ENCODE measurements at places on chromosomes 16 and 17.

DNA sequence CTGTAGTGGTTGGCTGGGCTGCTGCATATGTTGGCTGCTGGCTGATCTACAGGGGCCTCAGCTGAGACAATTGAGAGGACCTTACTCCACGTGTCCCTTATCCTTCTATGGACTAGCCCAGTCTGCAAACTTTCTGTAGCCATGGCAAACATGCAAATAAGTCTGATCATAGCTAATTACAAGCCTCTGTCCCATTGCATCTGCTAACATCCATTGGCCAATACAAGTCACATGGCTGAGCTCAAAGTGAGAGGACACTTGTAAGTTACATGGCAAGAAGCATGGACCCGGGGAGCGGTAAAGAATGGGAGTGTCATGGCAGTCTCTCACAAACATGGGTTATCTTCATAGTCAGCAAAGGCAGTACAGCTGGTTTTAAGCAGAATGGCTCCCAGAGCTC lies 11.6 kb upstream of the IL4R start:
- DNase-seq, result no peak

DNA sequence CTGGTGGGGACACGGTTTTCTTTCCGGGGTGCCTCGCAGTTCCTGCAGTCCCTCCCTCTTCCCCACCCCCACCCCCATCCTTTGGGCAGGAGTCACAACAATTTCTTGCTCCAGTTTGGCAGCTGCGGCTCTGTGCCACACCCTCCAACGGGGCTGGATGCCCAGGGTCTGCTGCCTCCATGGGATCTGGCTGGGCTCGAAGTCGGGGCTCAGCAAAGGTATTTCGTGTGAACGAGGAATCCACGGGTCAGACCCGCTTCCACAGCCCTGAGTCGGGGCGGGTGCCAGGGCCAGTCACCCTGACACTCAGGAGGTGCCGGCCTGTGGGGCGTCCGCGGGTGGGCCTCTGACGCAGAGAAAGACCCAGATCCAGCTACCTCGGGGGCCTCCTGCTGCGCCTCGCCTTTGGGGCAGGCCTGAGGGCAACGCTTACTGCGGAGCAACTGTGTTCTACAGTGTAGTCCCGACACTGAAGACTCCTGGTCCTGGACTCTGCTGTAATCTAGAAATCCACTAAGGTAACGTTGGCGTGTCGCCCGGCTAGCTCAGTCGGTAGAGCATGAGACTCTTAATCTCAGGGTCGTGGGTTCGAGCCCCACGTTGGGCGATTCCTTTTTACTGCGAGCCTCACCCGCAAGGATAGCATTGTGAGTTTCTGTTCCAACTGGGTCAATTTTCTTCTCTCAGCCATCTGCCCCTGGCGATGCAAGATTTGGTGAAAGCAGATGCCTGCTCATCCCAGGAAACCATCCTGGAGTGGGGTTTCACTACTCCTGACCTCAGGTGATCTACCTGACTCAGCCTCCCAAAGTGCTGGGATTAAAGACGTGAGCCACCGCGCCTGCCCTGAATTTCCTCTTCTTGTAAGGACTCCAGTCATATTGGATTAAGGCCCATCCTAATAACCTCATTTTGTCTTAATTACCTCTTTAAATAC lies 12.6 kb upstream of the OR1F1 start:
- no peak for DNase-seq

GRCh38 chr17:50668025-50668837 lies 33.5 kb downstream of the ABCC3 start:
- DNase-seq, result no peak

DNA sequence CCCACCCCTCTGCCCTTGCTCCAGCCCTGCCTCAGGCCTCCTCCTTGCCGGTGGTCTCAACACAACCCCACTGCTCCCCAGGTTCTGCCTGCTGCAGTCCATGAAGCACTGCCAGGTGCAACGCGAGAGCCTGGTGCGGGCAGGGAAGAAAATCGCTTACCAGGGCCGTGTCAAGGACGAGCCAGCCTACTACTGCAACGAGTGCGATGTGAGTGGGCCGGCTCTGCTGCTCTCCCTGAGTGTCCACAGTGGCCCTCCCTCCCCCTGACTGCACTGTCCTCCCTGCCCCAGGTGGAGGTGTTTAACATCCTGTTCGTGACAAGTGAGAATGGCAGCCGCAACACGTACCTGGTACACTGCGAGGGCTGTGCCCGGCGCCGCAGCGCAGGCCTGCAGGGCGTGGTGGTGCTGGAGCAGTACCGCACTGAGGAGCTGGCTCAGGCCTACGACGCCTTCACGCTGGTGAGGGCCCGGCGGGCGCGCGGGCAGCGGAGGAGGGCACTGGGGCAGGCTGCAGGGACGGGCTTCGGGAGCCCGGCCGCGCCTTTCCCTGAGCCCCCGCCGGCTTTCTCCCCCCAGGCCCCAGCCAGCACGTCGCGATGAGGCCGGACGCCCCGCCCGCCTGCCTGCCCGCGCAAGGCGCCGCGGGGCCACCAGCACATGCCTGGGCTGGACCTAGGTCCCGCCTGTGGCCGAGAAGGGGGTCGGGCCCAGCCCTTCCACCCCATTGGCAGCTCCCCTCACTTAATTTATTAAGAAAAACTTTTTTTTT lies 1.8 kb upstream of the TMEM88 start:
- DNase-seq, result no peak

DNA sequence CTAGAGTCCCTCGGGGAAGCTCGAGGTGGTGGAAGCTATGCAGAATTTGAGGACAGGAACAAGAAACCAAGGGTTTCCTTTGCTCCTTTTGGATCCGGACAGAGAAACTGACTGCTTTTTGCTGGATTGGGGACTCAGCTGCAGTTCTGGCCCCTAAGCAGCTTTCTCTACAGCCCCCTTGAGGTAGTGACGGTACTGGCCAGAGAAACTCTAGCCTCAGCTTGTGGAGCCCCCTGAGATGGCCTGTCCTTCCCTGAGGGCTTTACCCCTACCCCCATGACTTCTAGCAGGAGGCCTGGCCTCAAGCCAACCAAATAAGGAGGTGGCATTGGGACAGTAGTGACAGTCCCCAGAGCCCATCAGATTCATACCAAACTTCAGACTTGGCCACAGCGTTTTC lies 118.1 kb downstream of the IRX5 start:
- peak; percentile 1 for DNase-seq

DNA sequence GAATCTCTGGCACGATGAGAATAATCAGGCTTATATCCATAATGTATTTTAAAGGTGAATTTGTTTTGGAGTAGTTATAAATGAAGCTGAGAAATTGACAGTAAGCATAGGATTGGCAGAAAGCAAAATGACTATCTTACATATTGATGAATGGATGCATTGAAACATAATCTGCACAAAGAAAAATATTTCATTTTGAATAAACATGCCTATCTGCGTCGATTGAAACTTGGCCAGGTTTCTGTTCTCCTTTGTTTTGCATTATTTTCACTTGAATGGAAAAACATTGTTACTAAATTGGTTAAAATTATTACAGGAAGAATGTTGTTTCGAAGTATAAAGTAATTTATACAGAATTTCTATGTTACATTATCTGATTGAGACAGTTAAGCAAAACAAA lies 128.2 kb downstream of the USP22 start:
- DNase-seq, result no peak

DNA sequence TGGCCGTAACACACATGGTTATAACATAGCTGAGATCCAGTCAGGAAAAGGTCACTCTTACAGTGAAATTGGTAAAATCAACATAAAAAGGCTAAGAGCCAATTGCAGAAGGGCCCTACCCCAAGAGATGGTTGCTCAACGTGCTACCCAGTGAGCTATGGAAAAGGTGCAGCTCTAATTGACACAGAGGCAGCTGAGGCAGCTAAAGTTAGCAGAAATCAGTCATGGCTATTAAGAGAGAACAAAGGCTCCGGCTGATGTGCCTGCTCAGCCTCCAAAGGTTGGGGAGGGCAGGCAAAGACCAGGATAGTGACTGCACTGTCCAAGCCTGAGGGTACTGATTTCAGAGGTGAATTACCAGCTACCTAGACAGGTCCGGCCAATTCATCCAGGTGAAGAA lies 76.5 kb upstream of the ATP2A3 start:
- no peak for DNase-seq

DNA sequence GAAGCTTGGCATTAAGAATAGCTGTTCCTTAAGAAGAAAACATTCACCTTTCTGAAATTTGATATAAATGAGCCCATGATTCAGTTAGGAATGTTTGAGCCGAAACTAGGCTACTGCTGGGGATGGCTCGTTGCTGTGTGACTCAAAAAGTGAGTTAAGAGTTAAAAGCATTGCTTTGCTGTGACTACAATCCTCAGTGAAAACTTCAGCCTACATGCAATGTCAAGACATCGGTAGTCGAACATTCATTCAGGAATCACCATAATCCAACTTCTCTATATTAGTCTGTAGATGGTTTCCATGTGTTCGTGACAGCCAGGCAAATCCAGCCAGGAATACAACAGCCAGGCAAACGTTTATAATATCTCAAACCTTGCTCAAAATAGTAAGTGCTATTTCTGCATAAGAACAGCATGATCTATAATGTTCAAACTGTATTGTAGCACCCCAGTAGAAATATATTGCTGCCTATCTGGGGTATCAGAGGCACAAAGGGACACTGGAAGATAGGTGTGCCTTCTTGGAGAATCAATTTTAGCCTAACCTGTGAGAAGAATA lies 1225.1 kb downstream of the CDH8 start:
- DNase-seq, result no peak

GRCh38 chr16:13856398-13856797 lies 63.6 kb upstream of the ERCC4 start:
- DNase-seq, result no peak

DNA sequence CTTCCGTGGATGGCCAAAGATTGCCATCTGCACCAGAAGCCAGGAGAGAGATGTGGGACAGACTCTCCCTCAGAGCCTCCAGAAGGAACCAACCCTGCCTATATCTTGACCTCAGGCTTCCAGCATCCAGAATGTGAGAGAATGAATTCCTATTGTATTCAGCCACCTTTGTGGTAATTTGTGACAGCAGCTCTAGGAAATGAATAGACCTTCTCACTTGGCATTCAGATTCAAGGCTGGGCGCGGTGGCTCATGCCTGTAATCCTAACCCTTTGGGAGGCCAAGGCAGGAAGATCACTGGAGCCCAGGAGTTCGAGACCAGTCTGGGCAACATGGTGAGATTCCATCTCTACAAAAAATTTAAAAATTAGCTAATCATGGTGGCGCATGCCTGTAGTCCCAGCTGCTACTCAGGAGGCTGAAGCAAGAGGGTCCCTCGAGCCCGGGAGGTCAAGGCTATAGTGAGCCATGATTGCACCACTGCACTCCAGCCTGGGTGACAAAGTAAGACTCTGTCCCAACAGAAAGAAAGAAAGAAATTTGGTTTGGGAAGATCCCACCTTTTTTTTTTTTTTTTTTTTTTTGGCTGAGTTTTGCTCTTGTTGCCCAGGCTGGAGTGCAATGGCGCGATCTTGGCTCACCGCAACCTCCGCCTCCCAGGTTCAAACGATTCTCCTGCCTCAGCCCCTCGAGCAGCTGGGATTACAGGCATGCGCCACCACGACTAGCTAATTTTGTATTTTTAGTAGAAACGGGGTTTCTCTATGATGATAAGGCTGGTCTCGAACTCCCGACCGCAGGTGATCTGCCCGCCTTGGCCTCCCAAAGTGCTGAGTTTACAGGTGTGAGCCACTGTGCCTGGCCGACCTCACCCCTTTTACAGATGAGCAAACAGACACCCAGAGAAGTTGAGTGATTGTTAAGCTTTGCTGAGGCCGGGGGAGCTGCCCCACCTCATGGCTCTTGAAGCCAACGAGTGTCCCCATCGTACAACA lies 4.3 kb upstream of the CPSF4L start:
- no peak for DNase-seq

GRCh38 chr16:30609002-30609925 lies 925 bp downstream of the ZNF689 start:
- no peak for DNase-seq

GRCh38 chr17:11645426-11645825 lies 47.2 kb downstream of the DNAH9 start:
- no peak for DNase-seq

GRCh38 chr16:54240271-54241129 lies 46.1 kb downstream of the IRX3 start:
- DNase-seq, result peak; percentile 15

GRCh38 chr16:66741169-66741900 lies 10.1 kb downstream of the DYNC1LI2 start:
- no peak for DNase-seq

GRCh38 chr16:66610111-66610820 lies 5.8 kb downstream of the CMTM3 start:
- no peak for DNase-seq

DNA sequence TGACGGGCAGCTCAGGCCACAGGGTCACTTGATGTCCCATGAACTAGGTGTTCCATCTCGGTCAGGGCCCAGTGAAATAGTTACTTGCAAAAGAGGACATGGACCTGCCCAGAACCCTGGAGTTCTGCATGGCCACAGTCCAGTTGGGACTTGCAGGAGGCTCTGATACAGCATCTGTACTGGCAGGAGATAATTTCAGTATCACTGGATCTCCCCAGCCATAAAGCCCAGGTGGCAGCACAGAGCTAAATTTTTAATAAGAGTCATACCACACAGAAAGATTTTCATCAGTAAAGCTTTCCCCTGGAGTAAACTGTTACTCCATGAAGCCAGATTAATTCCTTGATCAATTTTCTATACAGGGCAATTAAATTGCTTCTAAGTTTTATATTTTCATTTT lies 18.0 kb upstream of the SLC16A5 start:
- DNase-seq, result no peak

DNA sequence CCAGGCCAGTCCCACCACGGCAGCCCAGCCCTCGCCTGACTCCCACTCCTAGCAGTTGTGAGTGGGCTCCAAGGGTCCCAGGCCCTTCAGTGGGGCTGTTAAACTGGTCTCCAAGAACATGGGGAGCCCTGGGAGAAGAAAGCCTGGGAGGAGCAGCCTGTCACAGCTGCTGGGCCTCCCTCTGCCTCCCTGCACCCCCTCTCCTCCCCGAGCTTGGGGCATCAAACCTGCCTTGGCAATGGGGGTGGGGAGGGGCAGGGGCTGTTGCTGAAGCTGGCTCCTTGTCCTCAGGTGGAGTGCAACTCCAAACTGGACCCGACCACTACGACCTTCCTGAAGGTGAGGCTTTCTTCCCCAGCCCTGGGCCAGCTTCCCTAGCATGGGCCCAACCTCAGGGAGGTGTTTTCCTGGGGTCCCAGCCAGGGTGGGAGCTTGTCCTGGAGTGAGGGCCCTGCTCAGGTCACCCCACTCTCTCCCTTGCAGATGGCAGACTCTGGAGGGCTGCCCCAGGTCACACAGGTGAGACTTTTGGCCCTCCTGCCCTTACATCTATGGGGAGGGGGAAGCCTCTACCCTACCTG lies 6.6 kb upstream of the SETD6 start:
- DNase-seq, result no peak

GRCh38 chr16:22692916-22693637 lies 120.9 kb upstream of the HS3ST2 start:
- no peak for DNase-seq

- DNase-seq, result no peak
These were observed 19.9 kb upstream of the MLKL start for GRCh38 chr16:74720579-74720978.

GRCh38 chr17:40800381-40800780 lies 622 bp upstream of the KRT28 start:
- DNase-seq, result no peak

GRCh38 chr17:43469145-43469544 lies 14.6 kb upstream of the DHX8 start:
- DNase-seq, result no peak
